ENCODE measurements at places on chromosomes 12 and 14.

- DNase-seq = no peak
Measured at GRCh38 chr14:58575956-58576355, 61.8 kb upstream of the DACT1 start.

GRCh38 chr12:123548107-123548506 is 14.6 kb upstream of the RILPL1 start:
- no peak for DNase-seq

DNA sequence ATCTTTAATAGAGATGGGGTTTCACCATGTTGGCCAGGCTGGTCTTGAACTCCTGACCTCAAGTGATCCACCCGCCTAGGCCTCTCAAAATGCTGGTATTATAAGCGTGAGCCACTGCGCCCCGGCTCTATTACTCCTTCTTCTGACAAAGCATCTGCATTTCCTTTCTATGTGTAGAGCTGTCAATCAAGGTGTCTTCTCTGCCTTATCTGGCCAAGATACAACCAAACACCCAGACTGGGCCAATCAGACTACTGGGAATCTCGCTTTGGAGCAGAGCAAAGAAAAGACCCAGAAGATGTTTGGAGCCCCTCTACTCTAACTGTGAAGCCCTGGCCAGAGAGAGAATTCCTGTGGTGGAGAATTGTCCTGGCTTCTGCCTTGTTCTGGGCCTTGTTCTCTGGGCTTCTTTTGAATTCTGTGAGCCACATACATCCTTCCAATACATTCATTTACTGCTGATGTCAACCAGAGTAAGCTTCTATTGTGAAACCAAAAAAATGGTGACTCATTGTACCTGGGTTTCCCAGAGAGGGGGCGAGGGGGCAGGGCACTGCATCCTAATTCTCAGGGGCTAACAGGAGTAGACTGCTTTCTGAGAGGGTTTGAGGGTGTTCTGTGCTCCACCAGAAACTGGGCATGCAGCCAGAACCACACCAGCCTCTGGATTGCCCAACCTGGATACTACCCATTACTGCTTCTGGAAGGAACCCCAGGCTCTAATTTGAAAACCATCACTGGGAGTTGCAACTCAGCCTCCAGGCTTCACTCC is 18.8 kb upstream of the FLVCR2 start:
- DNase-seq = no peak

DNA sequence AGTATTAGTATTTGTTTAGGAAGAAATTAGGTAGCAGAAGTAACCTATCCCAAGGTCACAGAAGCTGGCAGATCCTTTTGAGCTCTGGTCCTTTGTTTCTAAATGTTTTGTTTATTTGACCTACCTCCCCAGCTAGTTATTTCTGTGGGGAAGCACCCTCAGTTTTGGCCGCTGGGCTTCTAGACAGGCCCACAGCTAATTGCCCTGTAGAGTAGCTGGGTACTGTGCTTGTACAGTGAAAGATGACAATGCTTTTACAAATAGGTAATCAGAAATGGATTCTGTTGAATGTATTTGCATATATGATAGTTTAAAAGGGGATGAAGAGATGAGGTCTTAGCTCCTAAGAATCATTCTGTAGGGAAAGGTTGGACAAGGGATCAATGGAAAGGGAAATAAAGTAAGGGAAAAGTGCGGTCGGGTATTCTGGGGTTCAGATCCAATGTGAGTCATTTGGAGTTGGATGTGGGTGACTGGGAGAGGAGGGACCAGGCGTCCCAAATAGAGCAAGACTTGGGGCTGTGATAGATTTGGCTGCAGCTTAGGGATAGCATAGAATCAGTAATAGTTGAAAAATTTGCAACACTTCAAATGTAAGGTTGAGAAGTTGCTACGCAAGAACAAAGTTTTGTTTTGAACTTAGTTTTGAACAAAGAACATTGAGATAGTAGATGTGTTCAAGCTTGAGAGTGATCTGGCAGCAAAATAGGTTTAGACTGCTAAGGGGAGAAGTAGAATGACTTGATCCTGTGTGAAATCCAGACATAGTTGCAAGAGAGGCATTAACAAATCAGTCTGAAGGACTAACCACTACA is 3.6 kb downstream of the NUDT4 start:
- DNase-seq = no peak

GRCh38 chr12:98750511-98750910 is 105.4 kb downstream of the APAF1 start:
- DNase-seq = no peak

GRCh38 chr12:65217086-65217485 is 47.7 kb downstream of the LEMD3 start:
- no peak for DNase-seq

GRCh38 chr12:76871082-76871481 is 7.7 kb downstream of the CSRP2 start:
- no peak for DNase-seq

DNA sequence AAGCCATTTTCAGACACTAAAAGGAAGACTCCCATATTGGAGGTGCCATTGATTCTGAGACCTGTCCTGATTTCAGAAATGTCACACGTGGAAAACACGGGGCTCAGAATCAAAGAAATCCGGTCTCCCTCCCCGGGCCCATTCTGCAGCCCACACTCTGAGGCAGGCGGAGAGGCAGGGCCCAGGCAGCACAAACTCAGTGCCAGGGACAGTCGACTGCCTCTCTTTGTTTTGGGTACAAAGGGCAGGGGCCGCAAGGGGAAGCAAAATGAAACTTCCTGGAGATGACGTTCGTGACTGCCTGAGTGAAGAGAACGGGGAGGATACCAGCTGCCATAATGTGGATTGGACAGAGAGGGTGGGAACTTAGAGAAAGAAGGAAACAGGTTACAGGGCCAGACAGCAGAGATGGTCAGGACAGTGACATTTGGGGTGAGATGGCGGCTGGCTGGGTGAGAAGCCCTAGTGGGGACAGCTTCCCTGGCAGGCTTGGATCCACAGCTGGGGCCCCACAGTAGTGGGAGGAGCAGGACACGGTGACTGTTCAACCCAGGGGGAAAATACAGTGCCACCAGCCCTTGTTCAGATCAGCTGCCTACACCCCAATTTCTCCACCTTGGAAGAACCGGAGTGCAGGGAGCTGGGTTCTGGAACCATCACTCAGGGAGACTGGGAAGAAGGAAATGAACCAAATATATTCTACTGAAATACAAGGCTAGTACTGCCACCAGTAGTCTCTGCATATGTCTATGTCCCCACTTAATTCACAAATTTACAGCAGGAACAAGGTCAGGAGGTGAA is 8.1 kb downstream of the GAPDH start:
- DNase-seq = no peak

GRCh38 chr12:121784460-121784859 is 9.0 kb downstream of the RHOF start:
- no peak for DNase-seq

DNA sequence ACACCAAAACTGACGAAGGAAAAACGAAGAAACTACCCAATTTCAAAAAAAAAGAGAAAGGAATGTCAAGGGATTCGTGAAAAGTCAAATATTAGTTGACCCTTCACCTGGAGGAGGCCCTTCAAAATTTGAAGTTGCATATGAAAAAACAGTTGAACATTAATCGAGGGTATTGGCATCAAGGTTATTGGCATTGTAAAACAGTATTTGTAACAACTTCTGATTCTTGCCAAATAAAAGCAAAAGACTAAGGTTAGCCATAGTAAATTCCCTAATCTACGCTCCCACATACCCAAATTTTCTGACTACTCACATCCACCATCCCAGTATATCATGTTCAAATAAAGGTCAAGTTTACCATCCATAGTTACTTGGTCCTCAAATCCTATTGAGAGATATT is 118.6 kb downstream of the TMTC1 start:
- DNase-seq = no peak

DNA sequence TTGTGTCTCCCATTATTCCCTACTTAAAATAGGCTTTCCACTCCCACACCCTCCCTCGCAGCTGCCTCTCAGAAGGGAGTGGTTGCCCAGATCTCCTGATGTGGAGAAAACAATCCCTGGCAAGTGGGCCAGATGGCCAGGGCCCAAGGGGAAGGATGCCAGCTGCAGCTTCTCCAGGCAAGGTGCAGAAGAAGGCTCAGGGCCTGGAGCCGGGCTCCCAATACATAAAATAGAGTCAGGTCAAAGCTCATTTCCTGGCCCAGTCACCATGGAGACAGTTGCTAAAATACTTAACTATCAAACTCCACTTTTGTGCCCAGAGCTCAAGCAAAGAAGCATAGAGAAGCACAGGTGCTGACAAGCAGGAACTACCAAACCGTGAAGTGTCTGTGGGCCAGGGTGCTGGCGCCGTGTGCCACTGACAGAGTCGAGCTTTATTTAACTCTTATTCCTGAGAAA is 45.7 kb upstream of the ITPR2 start:
- DNase-seq = peak; percentile 56

All from spinal cord (tissue), 10 donors.